Stimulated activated CD8-positive, alpha-beta memory T cell treated with anti-CD3 and anti-CD28 coated beads, Interleukin-4, amount 100 ng/mL, for 1 hour (primary cell): ENCODE measurements at places on chromosomes 4 and X.

DNA sequence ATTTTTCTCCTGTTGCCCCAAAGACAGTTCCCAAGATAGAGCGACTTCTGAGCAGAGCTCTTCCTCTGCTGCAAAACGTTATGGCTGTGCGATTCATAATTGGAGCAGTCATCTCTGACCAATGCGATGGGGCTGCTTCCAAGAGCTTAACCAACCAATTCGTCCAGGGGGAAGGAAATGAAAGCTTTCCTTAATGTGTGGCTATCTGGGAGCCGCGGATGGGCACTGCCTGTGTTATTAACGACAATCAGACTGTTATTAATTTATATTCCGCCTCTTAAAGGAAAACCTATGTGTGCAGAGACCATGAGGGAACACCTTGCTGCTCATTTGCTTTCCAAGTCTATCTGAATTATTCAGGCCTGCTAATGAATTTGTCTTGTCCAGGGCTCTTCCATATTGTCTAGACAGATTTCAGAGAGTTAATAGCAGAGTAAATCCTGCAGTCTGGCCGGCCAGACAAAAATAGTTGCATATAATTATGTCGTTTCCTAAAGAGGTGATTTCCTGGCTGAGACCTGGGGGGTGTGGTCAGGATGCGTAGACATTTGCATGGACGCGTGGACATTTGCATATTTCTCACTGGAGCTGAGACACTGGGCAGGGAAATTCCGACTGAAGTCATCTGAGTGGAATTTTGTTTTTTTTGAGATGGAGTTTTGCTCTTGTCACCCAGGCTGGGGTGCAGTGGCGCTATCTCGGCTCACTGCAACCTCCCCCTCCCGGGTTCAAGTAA is 135.4 kb downstream of the HMX1 start:
- DNase-seq: no peak

GRCh38 chr4:95625020-95625419 is 76.2 kb upstream of the UNC5C start:
- DNase-seq: no peak

DNA sequence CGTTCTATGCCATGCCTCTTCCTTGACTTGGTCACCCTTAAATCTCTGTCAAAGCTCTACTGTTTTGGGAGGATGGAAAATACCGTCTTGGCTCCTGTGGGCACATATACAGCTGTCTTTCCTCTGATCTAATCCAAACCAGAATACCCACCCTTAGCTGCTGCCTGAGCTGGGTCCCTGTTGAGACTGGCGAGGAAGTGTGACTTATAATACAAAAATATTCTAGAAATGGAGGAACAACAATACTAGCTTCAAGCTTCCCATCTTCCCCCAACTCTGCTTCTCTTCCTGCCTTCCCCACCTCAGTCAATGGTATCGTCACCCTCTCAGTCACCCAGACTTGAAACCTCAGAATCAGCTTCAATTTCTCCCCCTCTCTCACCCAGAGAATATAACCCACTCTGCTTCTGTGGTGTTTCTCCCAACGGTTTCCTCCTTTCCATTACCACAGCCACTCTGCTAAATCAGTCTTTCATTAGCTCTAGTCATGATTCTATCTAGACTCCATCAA is 599 bp upstream of the IL2RG start:
- no peak for DNase-seq

GRCh38 chr4:152563209-152563608 is 27.3 kb upstream of the FBXW7 start:
- no peak for DNase-seq

GRCh38 chr4:159428975-159429692 is 326.3 kb downstream of the RAPGEF2 start:
- DNase-seq: no peak

DNA sequence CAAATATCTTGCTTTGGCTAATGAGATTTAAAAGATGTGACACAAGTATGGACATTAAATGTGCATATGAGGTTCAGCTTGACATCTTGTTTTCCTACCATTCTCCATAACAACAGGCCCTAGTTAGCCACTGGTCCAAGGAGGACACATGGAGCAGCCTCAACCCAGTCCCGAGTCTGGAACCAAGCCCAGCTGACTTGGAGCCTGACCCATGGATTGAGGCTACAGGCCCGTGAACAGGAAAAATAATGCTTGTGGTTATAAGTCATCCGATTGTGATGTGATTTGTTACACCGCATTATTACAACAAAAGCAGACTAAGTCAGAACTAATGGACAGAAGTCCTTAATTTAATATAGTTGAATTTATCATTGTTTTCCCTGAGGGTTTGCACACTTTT is 123.2 kb upstream of the BANK1 start:
- no peak for DNase-seq

DNA sequence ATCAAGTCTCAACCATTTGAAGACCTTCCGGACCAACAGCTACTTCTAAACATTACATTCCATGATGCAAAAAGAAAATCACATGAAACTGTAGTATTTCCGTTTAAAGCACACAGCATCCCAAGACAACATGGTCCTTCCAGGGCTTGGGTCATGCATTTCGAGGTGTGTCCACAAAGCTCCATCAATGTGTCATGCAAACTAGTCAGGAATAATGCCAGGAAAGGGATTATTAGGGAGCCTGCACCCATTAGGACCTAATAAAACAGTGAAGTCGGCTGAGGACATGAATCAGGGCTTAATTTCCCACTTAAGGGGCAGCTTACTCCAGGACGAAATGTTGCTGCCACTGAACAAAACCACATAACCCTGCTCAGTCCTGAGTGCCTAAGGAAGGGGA is 177.9 kb downstream of the TSPAN5 start:
- no peak for DNase-seq

- no peak for DNase-seq
Measured at GRCh38 chr4:10898072-10898471, 213.5 kb upstream of the CLNK start.

DNA sequence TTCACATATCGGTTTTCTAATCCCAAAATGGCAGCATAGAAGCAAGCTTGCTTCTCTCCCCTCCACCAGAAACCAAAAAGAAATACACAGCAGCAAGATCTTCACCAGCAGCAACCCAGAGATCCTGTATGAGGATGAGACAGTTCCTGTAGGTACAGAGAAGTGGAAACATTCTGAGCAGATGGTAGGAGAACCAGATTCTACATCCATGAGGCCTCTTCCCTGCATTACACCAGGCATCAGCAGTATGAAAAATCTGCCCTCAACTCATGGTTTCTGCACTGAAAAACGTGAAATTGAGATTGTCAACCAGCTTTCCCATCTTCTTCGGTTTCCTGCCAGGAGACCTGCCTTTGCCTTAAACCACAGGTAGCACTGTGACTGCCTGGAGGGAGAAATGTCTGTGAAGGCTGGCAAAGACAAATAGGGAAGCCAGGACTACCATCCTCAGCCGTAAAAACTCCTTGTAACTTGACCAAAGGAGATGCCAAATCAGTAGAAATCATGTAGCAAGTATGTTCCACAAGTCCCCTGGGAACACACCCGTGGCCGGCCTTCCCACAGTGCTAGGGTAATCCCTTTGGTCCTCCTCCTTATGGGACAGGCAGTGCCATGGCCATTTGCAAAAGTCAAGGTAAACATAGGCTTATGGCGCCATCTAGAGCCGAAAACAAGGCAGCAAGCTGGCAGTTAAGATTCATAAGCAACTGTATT is 24.0 kb upstream of the MTHFD2L start:
- DNase-seq: no peak

GRCh38 chr4:13268703-13269102 is 215.4 kb downstream of the RAB28 start:
- no peak for DNase-seq

GRCh38 chr4:185865901-185866328 is 53.9 kb upstream of the SORBS2 start:
- no peak for DNase-seq

DNA sequence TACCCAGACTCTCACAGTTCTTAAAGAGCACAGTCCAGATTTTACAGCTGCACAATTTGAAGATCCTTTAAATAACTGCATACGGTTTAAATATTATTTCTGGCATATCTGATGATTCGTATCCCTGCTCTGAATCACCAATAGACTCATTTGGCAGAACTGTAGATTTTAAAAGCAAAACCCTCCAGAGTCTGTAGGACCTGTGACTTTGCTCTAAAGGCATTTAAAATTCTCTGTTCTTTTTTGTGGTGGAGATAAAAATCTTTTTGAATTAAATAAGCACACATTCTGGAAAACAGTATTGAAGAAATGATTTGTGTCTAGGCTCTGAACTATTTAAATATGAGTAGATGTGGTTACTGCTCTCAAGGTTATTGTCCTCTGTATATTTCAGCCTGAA is 246.2 kb upstream of the PITX2 start:
- DNase-seq: no peak

DNA sequence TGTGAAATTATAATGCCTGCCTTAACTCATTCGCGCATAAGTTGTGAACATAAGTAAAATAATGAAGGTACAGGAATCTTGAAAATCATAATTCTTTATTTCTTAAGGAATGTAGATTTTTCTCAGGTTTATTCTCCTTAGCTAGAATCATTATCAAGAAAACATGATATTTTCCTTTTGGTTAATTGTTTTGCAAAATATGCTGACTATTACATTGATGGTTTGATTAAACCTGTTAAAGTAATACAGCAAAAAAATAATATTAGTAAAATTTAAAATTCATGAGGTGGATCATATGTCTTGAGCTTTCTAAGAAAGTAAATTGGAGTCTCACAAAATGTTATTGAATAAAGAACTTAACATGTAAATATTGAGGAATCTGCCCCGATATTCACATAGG is 178.7 kb upstream of the TRAM1L1 start:
- DNase-seq: no peak

- DNase-seq: no peak
Measured at GRCh38 chr4:94530073-94530472, 78.3 kb downstream of the PDLIM5 start.

DNA sequence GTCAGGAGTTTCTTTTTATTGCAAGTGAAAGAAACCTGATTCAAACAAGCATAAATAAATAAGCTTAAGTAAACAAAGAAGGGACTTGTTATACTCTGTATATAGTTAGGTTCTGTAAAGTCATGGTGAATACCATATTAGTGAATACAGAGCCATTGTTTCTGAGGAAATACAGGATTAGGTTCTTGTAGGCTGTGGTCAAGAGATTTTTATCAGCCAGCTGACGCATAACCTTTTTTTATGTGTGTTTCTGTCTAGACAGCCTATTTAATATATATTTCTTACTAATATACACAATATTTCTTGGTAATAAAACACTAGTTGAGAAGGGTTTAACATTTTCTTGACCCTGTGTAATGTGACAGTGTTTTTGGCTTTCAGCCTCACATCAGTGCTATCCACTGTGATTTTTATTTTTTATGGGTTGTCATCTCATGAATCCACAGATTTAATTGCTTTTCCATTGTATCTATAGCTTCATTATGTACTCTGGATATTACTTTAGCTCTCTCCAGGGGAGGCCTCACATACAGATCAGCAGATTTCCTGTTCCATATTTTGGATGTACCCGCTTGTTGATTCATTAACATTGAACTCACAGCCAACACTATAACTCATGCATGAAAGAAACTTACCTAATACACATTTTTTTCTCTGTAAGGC is 8.0 kb downstream of the HERC3 start:
- no peak for DNase-seq

- no peak for DNase-seq
Measured at GRCh38 chr4:141290771-141291170, 70.1 kb downstream of the ZNF330 start.

DNA sequence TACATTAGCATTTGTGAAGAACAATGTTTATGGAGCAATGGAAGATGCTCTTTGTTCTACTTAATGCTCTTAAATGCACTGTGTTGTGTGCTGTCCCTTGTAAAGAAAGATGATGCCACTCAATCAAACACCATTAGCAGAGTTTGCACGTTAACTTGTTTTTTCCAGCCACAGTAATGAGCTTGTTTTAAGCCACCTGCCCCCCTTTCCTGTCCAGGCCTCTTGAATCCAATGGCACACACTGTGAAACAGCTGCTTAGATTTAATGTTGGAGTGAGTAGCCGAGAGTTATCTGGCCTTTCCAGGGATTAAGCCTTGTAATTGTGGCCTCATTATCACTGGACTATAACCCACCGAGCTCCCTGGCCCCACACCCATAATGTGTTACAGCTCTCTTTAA is 86.0 kb downstream of the PAK3 start:
- DNase-seq: no peak

GRCh38 chr4:8617486-8618040 is 25.0 kb downstream of the CPZ start:
- DNase-seq: no peak

- DNase-seq: no peak
Measured at GRCh38 chrX:122133478-122133877, 1050.6 kb upstream of the GRIA3 start.

GRCh38 chr4:26850528-26850927 is 10.1 kb upstream of the STIM2 start:
- DNase-seq: no peak

- no peak for DNase-seq
Measured at GRCh38 chrX:117510453-117510852, 606.2 kb downstream of the KLHL13 start.

- no peak for DNase-seq
Measured at GRCh38 chr4:86564795-86565194, 29.3 kb upstream of the PTPN13 start.

DNA sequence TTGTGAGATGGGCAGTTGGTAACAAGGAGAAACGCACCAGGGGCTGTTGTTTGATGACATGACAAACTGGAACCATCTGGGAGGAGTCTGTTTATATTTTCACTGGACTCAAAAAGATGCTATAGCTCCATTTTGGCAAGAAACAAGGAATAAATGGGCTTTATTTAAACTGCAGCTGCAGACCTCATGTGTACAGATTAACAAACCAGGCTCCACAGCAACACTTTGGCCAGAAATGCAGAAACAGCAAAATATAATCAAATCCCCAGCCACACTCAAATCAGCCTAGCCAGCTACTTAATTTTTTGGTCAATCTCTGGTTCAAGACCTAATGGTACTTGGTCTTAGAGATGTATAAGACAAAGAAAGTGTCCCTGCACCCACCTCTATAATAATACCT is 52.7 kb downstream of the ASB9 start:
- DNase-seq: no peak

GRCh38 chrX:112614640-112615039 is 65.1 kb downstream of the LHFPL1 start:
- DNase-seq: no peak

- no peak for DNase-seq
Measured at GRCh38 chr4:1720163-1720983, 750 bp downstream of the TMEM129 start.

DNA sequence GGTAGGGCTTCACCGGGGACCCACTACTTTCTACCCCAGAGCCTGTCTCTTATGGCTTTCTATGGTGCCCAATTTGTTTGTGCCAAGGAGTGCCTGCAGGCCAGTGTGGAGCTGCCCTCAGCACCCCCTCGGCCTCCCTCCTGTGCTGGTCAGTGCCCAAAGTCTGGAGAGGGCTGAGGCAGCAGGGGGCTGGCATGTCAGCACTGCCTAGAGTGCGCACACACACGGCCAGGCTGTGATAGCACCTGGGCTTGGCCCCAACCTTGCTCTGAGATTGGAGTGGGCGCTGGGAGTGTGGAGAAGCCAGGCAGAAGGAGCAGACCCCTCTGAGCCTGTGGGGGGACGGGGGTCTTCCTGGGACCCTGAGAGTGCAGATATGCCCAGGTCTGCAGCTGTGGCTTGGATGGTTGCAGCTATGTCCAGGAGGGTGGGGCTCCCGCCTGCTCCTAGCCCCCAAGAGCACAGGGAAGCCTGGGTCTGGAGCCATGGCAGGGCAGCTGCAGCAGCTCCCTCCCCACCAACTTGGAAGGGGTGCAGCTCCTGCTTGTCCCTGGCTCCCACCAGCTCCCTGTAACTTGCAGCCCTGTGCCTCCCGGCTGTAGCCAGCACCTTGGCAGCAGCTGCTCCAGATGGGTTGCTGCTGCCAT is 46.3 kb downstream of the GAGE1 start:
- DNase-seq: no peak

GRCh38 chr4:148926276-148927260 is 484.4 kb upstream of the NR3C2 start:
- DNase-seq: no peak
